CD4-positive, alpha-beta T cell treated with Interleukin-17A for 1 hour (primary cell): ENCODE measurements at places on chromosomes 5 and 9.

GRCh38 chr5:157494178-157494832 is 34.3 kb downstream of the NIPAL4 start:
- DNase-seq: no peak

DNA sequence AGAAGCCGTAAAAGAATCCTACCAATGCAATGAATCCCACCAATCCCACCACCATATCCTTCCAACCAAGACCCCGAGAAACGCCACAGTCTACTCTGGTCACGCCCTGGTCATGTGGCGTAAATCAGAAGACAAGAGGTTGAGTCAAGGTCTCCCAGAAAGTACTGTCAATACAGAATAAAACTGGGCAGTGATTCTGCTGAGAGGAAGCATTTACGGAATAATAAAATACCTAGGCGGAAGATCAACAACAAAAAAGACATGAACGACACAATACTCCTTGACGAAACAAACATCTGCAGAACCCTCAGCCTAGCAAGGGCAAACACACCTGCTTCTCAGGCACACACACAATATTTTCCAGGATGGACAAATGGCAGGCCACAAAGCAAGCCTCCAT is 62.8 kb downstream of the GOLM1 start:
- no peak for DNase-seq

DNA sequence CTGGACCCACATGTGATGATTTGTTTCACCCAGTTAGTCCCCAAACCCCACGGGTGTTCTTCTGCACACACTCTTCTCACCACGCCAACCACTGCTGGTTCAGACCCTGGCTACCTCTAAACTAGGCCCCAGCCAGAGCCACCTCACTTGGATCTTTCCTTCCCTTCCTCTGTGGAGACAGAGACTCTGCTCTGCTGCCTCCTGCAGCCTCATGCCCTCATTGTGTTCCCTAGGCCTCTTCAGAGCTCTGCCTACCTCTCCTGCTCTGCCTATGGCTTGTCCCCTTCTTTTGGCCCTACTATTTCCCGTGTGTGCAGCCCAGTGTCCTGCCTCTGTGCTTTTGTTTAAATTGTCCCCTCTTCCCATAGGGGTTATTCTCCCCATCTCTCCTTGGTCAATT is 79.7 kb downstream of the ARHGAP26 start:
- DNase-seq: no peak

- DNase-seq: no peak
Measured at GRCh38 chr5:176941951-176942350, 42.8 kb upstream of the HK3 start.

- DNase-seq: no peak
Measured at GRCh38 chr5:41509399-41510175, 814 bp downstream of the PLCXD3 start.

DNA sequence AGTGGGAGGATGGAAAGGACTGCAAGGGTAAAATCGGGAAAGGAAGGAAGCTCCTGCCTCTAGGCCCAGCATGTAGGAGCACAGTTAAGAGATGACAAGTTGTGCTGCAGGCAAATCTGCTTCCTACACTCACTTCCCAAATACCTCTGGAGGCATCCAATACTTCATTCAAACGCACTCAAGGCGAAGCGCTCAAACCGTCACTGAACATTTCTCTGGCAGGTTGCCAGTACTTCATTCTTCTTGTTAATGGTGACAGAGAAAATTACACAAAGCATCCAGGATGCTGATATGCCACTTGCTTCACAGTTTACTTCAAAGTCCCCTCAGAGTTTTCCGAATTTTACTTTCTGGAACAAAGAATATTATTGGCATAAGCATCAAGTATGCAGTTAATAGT is 59.8 kb downstream of the NREP start:
- no peak for DNase-seq

- DNase-seq: no peak
Measured at GRCh38 chr9:85647571-85647970, 94.2 kb downstream of the AGTPBP1 start.

DNA sequence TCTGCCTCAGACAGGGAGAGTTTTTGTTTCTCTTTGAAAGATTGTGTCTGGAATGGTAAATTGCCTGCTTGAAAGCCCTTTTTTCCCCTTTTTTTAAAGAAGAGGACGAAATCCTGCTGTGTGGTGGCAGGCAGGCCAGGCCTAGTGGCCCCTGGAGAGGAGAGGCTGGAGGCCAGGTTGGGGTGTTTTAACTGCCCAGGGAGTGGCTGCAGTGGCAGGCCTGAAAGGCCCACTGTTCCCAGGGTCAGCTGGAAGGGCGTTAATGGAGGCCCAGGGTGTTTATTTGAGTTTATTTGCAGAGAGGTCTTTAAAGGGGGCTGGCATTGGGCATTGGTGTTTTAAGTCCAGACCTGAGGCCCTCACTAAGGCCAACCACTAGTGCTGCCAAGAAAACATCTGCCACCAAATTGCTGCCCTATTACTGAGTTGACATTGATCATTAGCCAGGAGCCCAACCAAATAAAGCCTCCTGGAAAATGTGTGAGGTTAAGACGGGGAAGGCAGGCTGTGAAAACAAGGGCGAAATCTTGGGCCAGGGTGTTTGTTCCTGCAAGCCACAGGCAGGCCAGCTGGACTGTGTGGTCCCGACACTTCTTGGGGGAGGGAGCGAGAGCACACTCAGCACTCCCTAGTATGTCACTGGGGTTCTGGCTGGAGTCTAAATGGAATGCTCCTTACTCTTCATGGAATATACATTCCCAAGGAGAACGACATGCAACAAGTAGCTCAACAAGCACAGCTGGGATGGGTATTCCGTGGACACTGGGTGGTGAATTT is 5.0 kb downstream of the JADE2 start:
- DNase-seq: no peak

DNA sequence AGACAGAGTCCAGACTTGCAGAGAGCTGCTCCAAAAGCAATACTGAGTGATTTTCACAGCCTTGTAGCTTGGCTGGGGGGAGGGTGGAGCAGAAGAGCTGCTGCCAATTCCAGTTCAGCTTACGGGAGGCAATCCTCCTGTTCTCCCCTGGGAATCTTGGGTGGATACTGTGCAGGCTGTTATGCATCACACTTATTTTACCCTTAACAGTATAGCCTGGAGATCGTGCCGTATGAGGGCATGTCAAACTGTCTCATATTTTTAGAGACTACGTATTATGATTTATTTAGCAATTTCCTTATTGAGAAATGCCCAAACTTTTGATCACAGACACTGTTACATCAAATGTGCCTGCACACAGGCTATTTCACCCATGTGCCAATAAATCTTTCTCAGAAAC is 85.2 kb downstream of the BASP1 start:
- DNase-seq: no peak

- no peak for DNase-seq
Measured at GRCh38 chr9:9791611-9792010, 821.2 kb downstream of the PTPRD start.

GRCh38 chr9:38059233-38059936 is 9.6 kb downstream of the SHB start:
- no peak for DNase-seq

GRCh38 chr9:3292311-3292710 is 233.5 kb downstream of the RFX3 start:
- no peak for DNase-seq

GRCh38 chr9:127159949-127160610 is 37.6 kb upstream of the ANGPTL2 start:
- no peak for DNase-seq

- DNase-seq: no peak
Measured at GRCh38 chr5:116371431-116371830, 203.2 kb downstream of the SEMA6A start.

- no peak for DNase-seq
Measured at GRCh38 chr9:129714511-129715061, 38.3 kb downstream of the PTGES start.

GRCh38 chr5:151051066-151051930 is 29.5 kb downstream of the TNIP1 start:
- DNase-seq: peak; percentile 78

- DNase-seq: no peak
Measured at GRCh38 chr9:110979636-110980035, 58.6 kb downstream of the LPAR1 start.

DNA sequence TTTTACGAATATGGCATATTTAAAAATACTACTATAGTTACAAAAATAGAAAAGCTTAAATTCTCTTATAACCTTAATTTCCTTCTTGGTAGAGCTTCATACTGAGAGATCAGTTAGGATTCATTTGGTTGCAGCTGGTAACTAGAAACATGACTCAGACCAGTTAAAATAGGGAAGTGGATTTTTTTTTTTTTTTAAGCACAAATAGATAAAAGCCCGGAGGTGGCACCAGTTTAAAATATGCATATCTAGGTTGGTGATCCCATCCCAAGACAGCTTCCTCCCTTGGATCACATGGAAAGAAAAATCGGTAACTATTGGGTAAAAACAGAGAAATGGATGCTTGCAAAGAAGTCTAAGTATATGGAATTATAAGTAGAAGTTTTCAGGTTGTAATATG is 1634.3 kb downstream of the MAT2B start:
- DNase-seq: no peak

DNA sequence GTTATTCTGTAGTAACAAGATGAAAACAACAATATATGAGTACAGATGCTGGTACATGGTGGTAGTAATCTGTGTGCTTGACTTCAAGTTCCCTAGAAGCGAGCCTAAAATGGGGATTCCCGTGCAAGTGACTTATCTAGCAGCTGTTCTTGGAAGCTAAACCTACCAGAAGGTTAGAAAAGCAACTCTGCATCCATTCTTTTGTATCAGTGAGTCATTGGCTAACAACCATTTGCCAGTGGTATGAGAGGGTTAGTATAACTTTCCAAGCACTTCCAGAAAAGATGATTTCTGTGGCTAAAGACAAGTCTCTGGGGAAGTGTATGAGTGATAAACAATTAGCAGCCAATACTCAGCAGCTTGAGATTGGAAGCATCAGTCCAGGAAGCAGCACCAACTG is 787.7 kb upstream of the CDH6 start:
- DNase-seq: no peak
